ENCODE measurements at places on chromosomes 12 and 14. TPM values are rescaled to one million over a fixed set of nuclear protein-coding genes. Genes with fewer than 3 reads are reported as not detected.

DNA sequence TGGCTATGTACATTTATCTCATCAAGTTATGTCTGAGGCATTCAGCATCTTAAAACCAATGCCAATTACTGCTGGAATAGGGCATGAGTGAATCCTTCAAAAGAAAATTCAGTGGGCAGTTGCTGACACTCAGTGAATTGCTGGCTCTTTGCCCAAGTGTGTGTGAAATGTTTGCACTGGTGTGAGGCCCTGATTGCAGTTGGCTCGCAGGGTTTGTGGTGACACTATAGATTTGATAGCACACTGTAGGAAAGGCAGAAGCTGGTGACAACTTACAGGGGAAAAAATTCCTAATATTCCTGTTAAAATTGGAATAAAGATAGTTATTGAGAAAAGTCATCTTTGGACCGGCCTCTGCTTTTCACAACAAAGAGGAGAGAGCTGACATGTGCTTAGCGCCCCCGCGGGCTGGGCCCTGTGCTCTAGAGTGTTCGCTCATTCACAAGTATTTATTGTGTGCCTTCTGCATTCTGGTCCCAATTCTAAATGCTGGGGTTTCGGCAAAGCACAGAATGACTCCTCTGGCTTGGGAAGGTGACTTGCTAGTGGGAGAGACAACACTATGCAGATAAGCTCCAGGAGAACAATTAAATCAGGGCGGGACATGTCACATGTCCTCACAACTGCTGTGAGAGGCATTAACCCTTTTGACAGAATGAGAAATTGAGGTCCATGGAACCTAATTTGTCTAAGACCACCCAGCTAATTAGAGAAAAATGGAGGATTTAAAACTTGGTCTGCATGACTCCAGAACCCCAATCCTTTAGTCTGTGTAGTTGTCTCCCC lies 418.7 kb downstream of the NPAS3 start:
- DNase-seq: no peak

- DNase-seq: peak; percentile 78
Measured at GRCh38 chr14:67583711-67584644, 16.1 kb downstream of the PIGH start.

DNA sequence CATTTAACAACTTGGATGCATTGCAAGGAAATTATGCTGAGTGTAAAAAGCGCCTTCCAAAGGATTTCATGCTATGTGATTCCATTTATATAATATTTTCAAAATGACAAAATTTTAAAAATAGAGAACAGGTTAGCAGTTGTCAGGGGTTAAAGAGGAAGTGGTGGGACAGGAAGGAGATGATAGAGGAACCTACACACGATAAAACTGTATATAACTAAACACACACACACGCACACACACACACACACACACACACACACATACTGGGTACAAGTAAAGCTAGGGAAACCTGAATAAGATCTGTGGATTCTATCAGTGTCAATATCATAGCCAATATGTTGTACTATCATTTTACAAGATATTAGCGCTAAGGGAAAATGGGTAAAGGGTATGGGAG lies 17.2 kb downstream of the TTC9 start:
- DNase-seq: no peak

DNA sequence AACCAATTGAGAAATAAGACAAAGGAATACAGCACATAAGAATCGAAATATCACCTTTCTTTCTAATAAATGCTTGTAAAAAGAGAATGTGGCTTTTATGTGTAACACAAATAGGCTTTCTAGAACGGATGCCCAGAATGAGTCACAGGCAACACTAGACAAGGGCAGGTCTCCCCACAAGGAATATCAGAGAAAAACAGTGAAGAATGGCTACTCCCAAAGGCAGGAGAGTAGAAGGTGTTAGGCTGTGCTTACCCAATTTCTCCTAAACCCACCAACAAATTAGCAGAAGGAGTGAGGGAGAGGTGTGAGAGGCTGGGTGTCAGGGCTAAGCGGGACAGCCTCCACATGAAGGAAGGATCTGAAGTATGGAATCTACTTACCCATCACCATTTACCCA lies 55.2 kb downstream of the GALNT4 start:
- peak; percentile 78 for DNase-seq

DNA sequence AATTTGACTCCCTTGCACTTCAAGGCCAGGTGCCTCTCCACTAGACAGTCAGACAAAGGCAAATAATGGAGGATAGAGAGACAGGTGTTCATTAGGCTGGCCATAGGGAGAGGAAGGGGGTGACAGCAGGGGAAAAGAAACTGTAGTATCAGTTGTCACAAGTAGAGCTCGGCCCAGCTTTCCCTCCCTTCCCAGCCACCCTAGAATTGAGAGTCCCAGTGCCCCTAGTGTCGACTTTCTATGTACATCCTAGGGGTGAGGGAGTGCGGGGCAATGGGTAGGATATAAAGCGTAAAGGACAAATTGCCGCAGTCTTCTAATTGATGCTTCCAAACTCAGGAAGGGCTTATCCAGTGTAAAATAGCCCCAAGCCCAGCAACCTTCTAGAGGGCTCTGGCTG lies 39.0 kb downstream of the BAZ2A start:
- no peak for DNase-seq

- DNase-seq: no peak
Measured at GRCh38 chr14:38500125-38500524, 244.2 kb upstream of the CLEC14A start.

GRCh38 chr12:3122841-3123678 lies 45.9 kb downstream of the TSPAN9 start:
- peak; percentile 98 for DNase-seq

- DNase-seq: no peak
Measured at GRCh38 chr12:13075118-13075480, 28.4 kb downstream of the GSG1 start.

- DNase-seq: no peak
Measured at GRCh38 chr14:23446291-23446851, 10.9 kb upstream of the MYH7 start.

- no peak for DNase-seq
Measured at GRCh38 chr12:62523619-62524018, 57.0 kb downstream of the MON2 start.

GRCh38 chr12:54159140-54159539 lies 29.6 kb downstream of the SMUG1 start:
- DNase-seq: no peak

GRCh38 chr12:70247653-70248199 lies 4.5 kb downstream of the CNOT2 start:
- DNase-seq: peak; percentile 25

GRCh38 chr14:102279688-102280348 lies 25.1 kb downstream of the MOK start:
- peak; percentile 82 for DNase-seq

GRCh38 chr14:105062048-105062433 lies 3.2 kb downstream of the GPR132 start:
- no peak for DNase-seq

DNA sequence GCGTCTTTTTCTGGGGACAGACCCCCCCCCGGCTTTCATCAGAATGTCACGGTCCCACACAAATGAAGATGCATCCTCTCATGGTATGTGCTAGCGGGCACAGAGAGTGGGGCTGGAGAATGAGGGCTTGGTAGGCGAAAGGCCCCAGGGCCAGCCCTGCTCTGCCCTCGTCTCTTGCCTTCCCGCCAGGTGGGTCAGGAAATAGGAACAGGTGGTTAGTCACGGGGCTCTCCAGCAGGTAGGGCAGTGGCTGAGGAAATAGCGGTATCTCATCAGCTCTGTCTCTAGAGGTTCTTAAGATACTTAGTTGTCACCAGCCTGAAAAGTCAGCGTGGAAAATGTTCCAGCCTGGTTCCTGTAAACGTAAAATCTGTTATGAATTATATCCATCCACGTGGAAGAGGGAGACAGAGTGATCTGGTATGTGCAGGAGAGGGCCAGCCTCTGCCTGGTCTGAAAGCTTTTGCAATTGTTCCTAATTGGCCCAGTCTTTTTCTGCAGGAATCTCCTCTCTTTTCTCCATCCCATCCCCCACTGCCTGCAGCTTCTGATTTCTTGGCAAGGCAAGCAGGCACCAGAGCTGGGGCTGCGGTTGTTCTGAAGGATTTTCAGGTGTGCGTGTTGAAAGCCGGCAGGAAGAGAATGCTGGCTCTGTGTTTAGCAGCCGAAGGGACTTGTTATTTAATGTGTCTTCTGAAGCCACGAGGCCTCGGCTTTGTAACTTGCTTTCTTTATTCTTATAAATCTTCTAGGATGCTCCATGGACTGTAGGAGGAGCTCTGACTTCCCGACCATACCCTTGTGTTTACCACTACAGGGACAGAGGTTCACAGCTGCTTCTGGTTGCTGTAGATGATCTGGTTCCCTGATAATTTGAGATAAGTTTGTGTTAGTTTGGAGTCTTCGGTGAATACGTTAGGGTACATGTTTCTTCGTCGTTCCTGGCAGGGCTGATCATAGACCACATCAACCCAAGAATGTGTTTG lies 131.1 kb downstream of the CACNA1C start:
- DNase-seq: no peak

- peak; percentile 28 for DNase-seq
Measured at GRCh38 chr12:15963271-15963670, 52.1 kb downstream of the DERA start.

GRCh38 chr12:42296503-42297109 lies 29.3 kb downstream of the ZCRB1 start:
- DNase-seq: peak; percentile 47

- DNase-seq: peak; percentile 81
Measured at GRCh38 chr12:88753066-88753465, 172.8 kb upstream of the KITLG start.

NANOG gene
- total RNA-seq: not detected

CLEC14A gene
- total RNA-seq: 344 TPM

MYBPC1 gene
- total RNA-seq: not detected

MGP gene
- total RNA-seq: 63.0 TPM

PRPH gene
- total RNA-seq: not detected

Measured in dermis blood vessel endothelial cell (primary cell).